ENCODE measurements at places on chromosomes 2 and 18.

- peak; percentile 27 for DNase-seq
Measured at GRCh38 chr18:32735781-32736180, 37.0 kb downstream of the KLHL14 start.

DNA sequence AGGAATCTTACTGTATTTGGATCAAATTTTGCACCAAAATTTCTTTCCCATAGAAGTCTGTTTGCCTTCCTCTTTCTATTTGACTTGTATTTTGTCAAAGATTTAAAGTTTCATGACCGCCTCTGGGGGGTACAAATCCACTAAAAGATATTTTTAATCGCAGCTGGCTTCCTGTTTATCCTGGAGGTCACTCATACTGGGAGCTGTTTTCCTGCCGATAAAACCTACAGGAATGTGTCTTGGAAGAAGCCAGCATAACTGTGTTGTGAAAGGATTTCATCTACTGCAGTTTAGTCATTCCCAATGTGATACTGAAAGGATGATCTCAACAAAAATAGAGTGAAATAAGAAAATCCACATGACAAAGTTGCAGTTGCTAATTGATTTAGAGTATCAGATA is 184.0 kb downstream of the RIT2 start:
- no peak for DNase-seq

DNA sequence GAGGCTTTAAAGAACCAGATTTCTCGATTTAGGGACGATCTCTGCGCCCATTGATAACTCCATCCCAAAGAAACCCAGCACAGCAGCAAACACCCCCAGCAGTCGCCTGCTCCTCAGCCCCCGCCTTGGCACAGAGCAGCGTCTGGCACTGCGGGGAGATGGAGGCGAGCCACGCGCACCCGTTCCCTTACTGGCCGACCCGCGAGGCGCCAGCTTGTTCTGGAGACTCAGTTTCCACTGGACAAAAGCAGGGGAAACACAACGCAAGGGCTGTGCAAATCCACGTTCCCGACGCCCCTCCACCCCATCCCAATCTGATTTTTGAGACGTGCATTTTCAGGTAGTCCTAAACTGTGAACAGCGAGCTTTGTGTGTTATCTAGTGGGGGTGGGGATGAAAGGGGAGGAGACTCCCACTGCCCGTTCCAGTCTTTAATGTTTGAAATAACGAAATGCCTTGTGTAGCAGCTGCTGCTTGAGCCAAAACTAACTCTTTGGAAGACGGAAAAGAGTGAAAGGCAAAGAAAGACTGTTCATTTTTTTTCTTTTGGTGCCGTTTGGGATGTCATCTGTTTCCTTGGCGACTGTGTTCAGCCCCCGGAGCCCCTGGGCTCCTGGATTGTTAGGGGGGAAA is 143.2 kb downstream of the MEIS1 start:
- DNase-seq: no peak

DNA sequence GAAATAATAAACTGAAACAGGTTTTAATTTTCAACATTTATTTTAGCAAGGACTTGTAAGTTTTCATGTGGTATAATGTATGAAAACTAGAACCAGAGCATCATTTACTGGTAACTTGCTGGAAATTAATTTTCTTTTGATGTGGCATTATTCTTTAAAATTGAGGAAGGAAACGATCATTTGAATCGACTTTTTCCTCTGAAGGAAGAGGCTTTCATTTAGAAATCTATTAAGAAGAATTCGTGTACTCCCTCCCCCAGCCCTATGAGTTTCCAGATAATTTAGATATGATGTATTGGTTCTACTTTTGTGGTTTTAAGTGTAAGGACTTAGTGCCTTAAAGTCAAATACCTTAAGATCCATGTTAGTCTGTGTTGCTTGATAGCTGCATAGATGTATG is 2.5 kb downstream of the BABAM2 start:
- no peak for DNase-seq

DNA sequence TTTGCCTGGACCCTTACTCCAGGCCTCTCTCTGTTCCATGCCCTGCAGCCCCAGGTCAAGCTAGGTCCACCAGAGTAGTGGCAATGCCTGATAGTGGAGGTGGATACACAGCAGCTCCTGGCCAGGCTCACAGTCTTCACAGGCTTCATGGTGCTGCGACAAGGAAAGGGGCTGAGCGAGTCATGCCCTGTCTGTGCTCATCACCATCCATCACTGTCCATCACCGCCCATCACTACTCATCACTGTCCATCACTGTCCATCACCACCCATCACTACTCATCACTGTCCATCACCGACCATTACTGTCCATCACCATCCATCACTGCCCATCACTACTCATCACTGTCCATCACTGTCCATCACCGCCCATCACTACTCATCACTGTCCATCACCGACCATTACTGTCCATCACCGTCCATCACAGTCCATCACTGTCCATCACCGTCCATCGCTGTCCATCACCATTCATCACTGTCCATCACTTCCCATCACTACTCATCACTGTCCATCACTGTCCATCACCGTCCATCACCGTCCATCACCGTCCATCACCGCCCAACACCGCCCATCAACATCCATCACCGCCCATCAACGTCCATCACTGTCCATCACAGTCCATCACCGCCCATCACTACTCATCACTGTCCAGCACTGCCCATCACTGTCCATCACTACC is 57.1 kb upstream of the OTOS start:
- DNase-seq: no peak

DNA sequence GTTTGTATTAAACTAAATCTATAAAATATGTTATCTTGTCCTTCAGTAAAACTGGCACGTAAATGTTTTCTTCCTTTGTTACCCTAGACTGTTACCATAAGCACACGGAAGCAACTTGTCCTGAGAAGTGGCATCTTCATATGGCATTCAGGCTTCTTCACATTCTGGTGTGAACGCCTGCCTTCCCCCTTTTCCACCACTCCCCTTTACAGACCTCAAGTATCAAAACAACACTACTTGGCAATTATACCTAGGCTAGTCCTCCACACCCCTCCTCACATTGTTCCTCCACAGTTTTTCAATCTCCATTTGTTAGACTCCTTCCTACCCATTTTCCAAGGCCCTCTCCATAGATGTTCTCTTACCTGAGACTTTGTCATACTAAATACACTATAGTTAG is 2.9 kb downstream of the MEX3C start:
- no peak for DNase-seq

GRCh38 chr18:59900222-59901128 is 679 bp downstream of the PMAIP1 start:
- peak; percentile 48 for DNase-seq

- no peak for DNase-seq
Measured at GRCh38 chr2:39508198-39508597, 71.1 kb upstream of the MAP4K3 start.

- no peak for DNase-seq
Measured at GRCh38 chr2:202432776-202433175, 56.6 kb downstream of the BMPR2 start.

GRCh38 chr2:187138265-187138664 is 289.3 kb upstream of the ZSWIM2 start:
- no peak for DNase-seq

DNA sequence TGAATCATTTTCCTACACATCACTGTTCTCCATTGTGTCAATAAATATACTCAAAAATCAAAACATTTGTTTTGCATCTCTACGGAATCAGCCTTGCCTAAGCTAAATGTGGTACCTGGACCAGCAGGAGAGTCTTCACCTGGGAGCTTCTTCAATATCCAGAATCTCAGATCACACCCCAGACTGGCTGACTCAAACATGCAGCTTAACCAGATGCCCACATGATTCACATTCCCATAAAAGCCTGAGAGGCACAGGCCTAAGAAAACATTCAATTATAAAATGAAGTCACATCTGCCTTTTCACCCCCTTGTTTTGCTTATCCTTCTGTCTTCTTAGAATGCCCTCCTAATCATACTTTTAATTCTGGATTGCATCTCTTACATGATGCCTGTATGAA is 1045.5 kb upstream of the NXPH2 start:
- DNase-seq: no peak

- no peak for DNase-seq
Measured at GRCh38 chr2:8086357-8086756, 595.5 kb upstream of the ID2 start.

DNA sequence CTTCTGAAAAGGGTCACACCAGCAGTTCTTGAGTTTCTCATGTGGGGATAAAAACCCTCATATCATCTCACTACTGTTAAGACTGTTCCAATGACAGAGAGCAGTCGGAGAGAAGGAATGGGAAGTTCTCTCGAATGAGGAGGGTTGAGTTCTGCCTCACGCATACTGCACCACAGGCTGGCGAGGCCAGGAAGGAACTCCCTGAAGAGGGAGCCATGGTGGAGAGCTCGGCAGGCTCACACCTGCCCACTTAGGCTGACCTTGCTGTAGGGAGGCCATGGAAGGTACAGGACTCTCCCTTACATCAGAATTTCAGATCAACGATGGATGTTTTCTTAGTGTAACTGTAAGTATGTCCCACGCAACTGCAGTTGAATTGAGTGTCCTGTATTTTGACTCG is 64.6 kb downstream of the RALBP1 start:
- no peak for DNase-seq

DNA sequence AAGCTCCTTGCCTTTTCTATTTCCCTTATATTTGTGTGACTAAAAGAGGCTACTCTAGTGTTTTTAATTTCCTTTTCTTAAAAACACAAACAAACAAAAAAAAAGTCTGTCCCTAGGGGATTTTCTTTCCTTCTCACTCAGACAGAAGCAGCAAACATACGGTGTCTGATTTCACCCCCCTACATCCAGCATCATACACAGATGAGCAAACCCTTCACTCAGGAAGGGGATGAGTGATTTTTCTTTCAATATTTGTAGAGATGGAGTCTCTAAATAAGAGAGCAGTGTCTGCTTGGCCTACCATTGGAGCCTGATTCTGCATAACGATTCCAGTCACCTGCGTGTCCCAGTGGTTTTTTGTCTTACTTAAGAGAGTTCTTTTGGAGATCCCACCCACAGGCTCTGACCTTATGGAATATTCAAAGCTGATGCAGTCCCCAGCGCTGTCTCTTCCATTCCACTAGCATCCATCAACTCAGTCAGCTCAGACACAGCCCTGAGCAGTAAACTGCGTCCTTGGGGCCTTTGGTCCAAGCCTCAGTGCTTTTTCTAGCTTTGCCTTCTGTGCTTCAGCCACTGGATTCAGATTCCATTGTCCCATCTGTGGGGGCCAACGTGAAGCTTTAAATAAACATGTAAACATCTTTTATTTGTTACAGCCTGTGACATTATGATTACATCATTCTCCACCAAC is 52.6 kb upstream of the TPO start:
- peak; percentile 51 for DNase-seq

DNA sequence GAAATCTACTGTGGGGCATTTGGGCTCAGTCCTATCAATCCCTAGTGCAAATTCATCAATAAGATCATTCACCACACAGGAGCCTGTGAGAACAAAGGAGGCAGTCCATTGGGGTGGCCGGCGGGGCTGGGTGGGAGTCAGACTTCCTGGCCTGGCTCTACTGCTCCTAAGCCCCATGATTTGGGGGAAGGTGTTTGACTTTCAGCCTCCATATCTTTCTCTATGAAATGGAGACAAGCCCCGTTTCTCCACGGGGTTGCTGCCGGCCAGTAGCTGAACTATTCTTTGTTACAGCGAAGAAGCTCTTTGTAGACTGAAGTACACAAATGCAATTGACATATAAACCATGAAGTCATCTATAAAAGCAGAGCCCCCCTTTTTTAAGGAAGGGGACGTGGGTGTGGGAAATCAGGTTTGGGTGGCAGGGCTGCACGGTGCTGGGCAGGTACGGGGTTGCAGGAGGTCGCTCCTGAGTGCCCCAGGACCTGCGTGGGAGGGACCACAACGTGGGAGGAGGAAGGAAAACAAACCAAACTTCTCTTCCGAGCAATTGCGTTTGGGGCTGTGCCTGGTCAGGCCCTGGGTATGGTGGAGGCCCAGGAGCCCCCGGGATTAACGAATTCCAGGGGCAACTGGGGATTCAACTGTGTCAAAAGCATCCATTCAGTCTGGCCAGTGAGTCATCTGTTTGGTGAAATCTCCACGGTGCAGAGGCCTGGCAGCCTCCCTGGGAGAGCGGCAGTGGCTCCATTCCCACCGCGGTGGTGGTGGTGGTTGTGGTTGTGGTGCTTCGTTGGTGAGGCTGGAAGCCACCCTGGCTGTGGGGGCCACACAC is 18.2 kb downstream of the FBLN7 start:
- DNase-seq: no peak

- DNase-seq: no peak
Measured at GRCh38 chr18:4068552-4069158, 386.5 kb downstream of the DLGAP1 start.

GRCh38 chr2:180983468-180984242 is 3.2 kb downstream of the UBE2E3 start:
- peak; percentile 32 for DNase-seq

- no peak for DNase-seq
Measured at GRCh38 chr2:62200291-62200841, 4.5 kb downstream of the B3GNT2 start.

DNA sequence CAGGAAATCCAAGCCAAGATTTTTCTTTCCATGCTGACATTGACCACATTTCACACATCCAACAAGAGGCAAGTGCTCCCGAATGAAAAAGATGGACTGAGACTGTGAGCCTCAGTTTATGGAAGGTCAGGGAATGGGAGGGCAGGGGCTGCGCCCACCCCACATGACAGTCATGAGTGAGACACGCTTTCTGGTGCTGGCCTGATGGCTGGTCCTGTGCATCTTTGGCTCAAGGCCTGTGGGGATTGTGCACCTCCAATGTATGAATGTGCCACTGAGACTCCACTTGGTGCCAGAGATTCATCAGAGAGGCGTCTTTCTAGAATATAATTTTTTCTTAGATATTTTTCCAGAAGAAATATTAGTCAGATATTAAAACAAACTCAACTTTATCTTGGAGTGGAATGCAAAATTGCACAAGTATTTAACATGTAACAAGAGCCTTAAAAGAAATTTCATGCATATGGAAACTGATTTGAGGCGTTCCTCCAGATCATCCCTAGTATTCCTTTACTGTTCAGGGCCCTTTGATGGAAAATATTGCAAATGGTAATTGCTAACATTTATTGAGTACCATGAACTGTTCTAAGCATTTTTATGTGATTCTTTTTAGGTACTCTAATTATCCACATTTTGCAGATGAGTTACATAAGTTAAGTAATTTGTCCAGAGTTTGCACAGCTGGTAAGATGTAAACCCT is 87.3 kb upstream of the GPR45 start:
- no peak for DNase-seq

- DNase-seq: no peak
Measured at GRCh38 chr2:174184915-174185314, 63.4 kb downstream of the OLA1 start.

- no peak for DNase-seq
Measured at GRCh38 chr18:23093772-23094171, 41.5 kb upstream of the CABLES1 start.

GRCh38 chr2:726169-726568 is 49.0 kb upstream of the TMEM18 start:
- DNase-seq: no peak

All from NCI-H1436 (cell line).